ENCODE measurements at places on chromosomes 3 and 15.
A peak's percentile ranks its signal among the peaks of the same experiment; 100 is the strongest.

DNA sequence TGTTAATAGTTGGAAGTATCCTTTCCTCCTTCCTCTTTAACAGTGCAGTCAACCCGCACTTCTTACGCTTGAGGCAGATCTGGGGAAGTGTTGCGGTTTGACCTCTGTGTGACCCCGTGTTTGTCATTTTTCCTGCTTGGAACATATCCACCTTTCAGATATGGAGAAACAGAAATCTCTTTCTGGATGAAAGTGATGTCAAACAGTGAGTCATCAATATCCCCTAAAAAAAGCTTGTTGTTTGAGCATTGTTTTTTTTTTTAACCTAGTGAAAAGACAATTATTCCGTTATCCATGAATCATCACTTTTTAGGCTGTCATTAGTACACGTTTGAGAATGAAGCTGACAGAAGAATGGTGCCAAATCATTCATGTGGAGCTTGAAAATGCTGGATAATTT, 293.7 kb downstream of the ARPP21 start:
- DNase-seq, result no peak

DNA sequence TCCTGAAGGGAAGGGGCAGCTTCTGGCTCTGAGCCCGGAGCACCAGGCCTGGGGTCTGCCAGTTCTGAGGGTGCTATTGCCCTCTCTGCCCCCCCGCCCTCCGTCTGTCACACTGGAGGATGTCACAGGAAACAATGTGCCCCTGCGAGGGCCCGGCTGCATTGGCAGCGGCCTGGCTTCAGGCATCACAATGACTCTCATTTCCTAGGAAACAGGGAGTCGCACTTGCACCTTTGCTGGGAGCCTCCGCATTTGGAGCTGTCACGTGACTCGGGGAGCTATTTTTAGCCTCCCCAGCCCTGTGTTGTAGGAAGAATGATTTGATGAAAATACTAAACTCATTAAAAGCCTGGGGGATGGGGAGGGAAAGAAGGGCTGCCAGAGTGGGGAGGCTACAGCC, 518.9 kb downstream of the SHQ1 start:
- DNase-seq, result no peak

- no peak for DNase-seq
Measured at GRCh38 chr15:36594556-36595090, 15.2 kb downstream of the CDIN1 start.

- no peak for DNase-seq
Measured at GRCh38 chr3:100682056-100682853, 27.0 kb upstream of the TFG start.

DNA sequence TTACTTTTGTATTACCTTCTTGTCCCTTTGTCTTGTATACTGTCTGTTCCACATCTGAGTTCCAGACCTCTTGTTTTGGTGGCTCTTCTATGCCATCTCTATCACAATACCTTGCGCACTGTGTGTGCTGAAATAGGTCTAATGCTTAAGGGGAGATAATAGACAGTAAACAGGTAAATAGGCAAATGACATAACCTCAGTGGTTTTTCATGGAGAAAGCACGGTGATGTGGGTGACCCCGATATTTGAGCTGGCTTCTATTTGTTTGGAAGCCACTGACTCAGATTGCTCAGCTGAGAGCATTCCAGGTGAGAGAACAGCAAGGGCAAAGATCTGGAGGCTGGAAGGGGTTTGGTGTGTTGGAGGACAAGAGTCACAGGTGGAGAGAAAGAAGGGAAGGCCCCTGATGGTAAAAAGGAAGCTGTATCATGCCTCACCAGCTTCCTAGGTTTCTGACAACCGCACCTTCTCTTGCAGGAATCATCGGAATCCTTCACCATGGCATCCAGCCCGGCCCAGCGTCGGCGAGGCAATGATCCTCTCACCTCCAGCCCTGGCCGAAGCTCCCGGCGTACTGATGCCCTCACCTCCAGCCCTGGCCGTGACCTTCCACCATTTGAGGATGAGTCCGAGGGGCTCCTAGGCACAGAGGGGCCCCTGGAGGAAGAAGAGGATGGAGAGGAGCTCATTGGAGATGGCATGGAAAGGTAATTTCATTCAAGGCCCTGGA, 795 bp downstream of the MCM2 start:
- no peak for DNase-seq

DNA sequence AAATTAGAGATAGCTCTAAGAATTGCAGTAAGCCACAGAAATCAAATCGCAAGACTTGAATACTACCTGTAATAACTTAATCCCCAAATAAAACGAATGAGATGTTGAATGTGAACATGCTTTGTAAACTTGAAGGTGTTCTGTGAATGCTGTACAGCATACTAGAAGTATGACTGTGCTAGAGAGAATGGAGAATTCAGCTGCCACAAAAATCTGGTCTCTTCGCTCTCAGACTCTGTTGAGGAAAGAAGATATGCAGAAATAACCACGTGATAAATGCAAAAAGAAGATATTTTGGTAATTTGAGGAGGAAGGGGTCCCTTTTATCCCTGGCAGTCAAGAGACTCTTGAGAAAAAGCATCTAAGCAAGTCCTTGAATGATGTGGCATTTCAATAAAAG, 37.3 kb downstream of the ZBTB38 start:
- no peak for DNase-seq

DNA sequence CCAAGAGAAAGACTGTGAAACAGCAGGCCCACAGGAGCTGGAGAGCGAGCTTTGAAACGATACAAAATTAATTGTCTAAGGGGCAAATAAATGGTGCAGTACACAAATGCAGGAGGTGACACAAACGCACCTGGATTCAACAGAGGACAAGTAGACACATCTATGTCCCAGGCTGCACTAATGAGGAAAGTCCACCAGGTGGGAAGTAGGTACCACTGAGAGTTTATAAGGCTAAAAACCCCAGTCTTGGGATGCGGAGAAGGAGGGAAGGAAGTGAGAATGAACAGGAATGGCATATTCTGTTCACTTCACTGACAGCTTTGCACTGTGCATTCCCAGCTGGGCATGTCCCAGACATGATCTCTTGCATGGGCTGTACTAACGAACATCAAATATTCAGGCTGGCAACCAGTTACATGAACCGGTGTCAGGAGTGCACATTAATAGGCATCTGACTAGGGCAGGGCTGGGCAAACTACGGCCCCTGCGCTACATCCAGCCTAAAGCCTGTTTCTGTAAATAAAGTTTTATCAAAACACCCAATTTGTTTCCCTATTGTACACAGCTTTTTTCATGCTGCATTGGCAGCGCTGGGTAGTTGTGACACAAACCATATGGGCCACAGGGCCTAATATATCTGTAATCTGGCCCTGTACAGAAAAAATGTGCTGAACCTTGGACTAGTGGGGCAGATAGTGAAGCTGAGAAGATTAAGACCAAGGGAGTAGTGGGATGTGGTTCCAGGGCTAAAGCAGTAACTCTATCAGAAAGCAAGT, 107.0 kb downstream of the IGF2BP2 start:
- no peak for DNase-seq

DNA sequence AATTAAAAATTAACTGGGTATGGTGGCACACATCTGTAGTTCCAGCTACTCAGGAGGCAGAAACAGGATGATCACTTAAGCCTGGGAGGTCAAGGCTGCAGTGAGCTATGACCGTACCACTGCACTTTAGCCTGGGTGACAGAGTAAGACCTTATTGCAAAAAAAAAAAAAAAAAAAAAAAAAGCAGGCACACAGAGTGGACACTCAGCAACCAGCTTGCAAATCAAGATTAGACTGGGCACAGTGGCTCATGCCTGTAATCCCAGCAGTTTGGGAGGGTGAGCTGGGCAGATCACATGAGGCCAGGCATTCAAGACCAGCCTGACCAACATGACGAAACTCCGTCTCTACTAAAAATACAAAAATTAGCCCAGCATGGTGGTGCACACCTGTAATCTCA, 5.4 kb downstream of the CLN6 start:
- no peak for DNase-seq

- no peak for DNase-seq
Measured at GRCh38 chr15:101276501-101277037, 716 bp downstream of the SELENOS start.

DNA sequence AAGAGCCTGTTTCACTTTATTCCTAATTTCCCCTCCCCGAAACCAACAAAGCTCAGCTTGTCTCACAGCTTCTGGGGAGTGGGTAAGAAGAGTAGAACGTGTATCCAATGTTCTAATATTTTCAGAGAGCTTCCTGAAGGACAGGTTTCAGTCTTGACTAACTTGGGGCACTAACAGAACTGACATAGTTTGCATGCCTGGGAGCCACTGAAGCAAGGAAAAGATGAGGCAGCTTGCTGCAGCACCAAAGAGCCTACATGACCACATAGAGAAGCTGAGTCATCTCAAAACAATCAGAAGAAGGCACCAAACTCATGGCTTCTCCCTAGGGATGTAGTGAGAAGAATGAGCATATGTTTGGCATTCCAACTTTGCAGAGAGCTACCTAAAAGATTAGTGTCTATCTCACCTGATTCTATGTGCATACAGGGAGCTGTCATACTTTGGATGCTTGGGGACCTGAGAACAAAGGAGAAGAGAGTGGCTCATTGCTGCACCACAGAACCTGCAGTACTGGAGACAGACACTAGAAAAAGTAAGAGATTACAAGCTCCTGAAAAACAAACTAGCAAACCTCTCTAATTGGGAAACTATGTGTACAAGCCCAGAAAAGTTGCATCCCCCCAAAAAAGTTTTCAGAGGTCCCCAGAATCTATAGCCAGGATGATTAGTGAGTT, 86.9 kb downstream of the DCLK3 start:
- peak; percentile 93 for DNase-seq

- no peak for DNase-seq
Measured at GRCh38 chr15:78155355-78155939, 6.3 kb downstream of the IDH3A start.

DNA sequence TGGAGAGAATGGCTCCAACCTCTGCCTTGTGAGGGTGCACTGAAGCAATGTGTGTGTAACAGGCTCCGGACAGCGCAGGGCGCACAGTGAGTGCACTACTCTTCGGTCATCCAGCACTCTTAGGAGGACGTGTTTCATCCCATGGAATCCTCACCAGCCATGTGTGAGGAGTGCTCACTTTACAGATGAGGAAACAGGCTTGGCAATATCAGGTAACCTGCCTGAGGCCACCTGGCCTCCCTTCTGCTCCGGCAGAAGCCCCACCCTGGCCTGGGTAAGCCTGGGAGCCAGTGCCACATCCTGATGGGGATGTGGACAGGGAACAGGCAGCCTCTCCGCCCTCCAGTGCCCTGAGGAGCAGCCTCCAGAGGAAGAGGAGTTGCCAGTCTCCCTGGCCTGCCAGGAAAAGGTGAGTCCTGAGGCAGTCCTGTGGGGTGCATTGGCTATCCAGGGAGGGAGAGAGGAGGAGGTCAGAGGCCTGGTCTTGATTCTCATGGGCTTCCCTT, 39.4 kb upstream of the LIMD1 start:
- DNase-seq, result no peak

DNA sequence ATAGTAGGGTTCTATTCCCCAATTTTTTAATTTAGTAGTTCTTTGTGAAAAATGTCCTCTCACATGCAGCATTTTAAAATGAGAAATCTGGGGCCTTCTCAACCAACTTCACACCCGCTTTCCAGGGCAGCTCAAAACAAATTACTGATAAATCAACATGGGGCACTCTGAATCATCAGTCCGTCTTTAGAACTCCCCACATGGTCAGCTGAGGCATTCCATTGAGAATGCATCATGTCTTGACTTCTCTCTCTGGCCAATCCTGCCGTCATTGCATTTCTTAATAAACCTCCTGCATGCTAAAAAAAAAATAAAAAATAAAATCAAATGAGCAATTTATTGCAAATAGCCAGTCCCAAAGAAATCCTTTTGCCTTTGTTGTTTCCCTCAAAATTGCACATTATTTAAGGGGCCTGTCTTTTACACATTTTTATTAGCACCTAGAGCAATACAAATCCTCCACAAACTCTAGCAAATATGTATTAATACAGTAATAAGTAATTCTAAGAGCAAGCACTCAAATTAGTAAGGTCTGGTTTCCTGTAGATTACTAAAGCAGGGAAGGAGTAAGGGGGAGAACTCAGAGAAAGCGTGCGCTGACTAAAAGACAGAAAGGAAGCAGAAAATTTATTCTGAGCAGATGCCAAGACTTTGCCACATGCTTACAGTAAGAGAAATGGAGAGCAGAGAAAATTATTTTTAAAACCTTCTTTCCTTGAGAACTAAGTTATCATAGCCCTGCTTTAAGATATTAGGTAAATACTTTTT, 175.7 kb downstream of the TNIK start:
- DNase-seq, result peak; percentile 94

- peak; percentile 86 for DNase-seq
Measured at GRCh38 chr15:99249270-99249841, at the start of gene TTC23. Gene TTC23 (minus strand): TSS chr15:99249581. CDS start chr15:99228712, 20,869 bp downstream.

DNA sequence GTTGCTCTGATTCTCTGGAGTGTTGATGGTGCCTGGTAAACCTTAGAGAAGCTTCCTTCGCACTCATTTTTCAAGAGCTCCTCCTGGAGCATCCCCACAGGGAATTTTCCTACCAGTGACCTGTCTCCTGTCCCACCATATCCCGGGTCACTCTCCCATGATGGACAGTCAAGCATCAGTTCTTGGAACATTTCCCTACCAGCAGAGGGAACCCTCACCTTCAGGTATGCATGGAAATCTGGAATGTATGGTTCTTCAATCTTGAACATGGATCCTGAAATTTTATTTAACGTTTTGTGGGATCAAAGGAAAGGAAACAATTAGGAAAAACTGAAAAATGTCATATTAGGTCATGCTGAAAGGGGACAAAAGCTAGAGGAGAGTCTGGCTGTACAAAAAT, 153.8 kb downstream of the SPATA16 start:
- no peak for DNase-seq

DNA sequence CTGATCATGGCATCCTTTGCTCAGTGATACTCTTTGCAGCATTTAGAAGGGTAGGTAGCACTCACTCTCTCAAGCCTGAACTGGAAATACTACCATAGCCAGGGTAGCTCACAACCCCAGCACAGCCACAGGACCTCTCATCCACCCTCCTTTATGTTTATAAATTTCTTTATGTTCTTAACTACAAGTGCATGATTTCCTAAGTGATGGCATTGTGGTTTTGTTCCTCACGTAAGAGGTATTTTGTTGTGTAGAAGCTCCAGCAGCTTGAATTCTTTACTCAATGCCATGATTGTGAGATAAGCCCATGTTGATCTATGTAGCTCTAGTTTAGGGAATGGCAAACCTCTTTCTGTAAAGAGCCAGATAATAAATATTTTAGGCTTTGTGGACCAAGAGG, 7.9 kb upstream of the RTP3 start:
- peak; percentile 36 for DNase-seq

- DNase-seq, result no peak
Measured at GRCh38 chr15:66773129-66773873, 71.3 kb downstream of the SMAD6 start.

- peak; percentile 44 for DNase-seq
Measured at GRCh38 chr15:60476713-60477112, 2.2 kb downstream of the ICE2 start.

GRCh38 chr3:30503446-30503845, 103.0 kb upstream of the TGFBR2 start:
- DNase-seq, result no peak

GRCh38 chr15:72271895-72272212, 500 bp downstream of the PARP6 start:
- peak; percentile 24 for DNase-seq

- no peak for DNase-seq
Measured at GRCh38 chr3:171347301-171348039, 112.7 kb downstream of the TNIK start.
